ENCODE measurements at places on chromosomes 7 and 10.

GRCh38 chr7:82567841-82568240, 124.3 kb upstream of the CACNA2D1 start:
- DNase-seq = no peak

DNA sequence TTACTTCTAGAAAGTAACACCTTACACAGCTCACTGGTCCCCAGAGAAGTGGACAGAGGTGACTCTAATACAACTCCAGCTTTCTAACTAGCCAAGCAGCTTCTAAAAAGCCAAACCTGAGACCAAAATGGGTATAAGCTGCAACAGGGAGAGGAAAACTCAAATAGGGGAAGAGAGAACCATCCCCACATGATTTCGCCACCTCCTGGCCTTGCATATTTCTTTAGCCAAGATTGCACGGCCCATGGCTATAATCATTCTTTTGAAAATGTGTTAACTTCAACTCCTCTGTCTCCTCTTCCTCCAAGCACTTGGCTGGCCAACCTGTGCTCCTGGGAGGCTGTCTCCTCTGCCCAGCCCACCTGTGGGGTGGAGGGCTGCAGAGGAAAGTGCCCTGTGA, 28.7 kb downstream of the NUP42 start:
- DNase-seq = no peak

GRCh38 chr7:42794673-42795072, 117.2 kb downstream of the C7orf25 start:
- no peak for DNase-seq

GRCh38 chr7:17401791-17402627, 103.6 kb downstream of the AHR start:
- no peak for DNase-seq

DNA sequence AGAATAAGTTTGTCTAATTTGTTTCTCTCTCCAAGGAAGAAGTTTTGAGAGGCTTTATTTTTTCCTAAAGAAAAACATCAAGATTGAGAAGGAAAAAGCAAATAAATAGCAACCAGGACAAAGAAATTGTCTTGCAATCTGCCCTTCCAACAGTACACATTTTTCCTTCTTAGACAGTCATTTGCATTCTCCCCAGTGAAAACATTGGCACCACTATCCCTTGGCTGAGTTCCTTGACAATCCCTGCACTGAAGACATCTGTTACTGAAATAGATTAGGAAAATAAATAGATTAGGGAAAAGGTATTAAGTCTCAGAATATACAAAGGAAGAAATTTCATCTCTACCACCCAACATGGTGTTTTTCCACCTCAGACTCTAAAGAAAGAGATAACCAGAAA, 12.2 kb upstream of the TMEM243 start:
- DNase-seq = no peak

- DNase-seq = no peak
These were observed 207.7 kb upstream of the SHH start for GRCh38 chr7:156019776-156020565.

DNA sequence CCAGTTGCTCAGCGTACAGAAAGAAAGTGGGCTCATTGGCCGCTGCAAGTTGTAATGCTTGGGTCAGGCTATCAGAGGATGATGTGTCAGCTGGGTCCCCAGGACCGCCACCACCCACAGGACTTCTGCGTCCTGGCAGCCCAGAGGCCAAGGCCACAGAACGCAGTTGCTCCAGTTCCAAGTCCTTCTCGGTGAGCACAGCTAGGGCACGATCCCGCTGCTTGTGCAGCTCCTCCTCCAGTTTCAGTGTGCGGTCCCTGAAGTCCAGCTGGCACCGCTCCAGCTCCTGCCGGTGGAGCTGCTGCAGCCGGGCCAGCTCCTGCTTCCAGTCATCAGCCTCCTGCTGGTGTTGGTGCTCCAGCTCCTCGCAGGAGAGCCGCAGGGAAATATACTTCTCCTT, 3.0 kb downstream of the GCC1 start:
- DNase-seq = no peak

- DNase-seq = no peak
These were observed 13.4 kb upstream of the NT5C3A start for GRCh38 chr7:33075818-33076518.

DNA sequence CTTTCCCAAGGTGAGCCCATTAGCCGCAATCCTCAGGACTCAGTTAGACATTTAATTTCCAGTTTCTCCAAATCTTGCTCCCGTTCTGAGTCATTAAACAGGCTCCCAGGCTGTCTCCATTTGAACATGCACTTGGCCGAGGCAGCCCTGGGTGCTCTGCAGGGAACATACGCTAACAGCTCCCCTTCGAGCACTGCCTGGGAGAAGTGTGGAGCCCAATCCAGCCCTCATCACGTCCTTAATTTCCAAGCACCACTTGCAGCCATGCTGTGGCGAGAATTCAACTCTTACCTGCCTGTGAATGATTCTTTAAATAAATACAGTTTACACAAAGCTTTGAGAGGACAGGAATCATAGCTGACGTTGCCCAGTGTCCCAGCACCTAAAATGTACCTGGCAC, 218.2 kb downstream of the CCSER2 start:
- no peak for DNase-seq

- no peak for DNase-seq
These were observed 23.9 kb upstream of the SPAM1 start for GRCh38 chr7:123901101-123901500.

DNA sequence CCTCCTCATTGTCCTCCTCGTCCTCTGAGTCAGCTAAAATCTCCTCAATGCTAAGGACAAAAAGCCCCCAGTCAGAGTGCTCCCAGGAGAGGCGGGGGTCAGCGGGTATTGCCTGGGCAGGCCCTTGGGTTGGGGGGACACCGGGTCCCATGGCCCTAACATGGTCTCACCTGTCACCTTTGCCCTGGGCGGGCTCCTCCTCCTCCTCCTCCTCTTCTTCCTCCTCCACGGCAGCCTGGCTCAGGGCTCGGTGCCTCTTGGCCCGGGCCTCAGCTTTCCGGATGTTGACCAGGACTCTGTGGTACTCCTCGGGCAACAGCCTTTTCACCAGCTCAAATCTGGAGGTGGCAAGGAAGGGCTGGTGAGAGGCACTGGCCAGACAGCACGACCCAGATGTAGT, 32.0 kb upstream of the FRAT2 start:
- DNase-seq = no peak

GRCh38 chr7:48139459-48139858, 31.8 kb upstream of the ABCA13 start:
- DNase-seq = peak; percentile 25

GRCh38 chr10:106540645-106541044, 623.9 kb downstream of the SORCS1 start:
- no peak for DNase-seq

- DNase-seq = no peak
These were observed 176.2 kb upstream of the CSTF2T start for GRCh38 chr10:51875610-51876009.

DNA sequence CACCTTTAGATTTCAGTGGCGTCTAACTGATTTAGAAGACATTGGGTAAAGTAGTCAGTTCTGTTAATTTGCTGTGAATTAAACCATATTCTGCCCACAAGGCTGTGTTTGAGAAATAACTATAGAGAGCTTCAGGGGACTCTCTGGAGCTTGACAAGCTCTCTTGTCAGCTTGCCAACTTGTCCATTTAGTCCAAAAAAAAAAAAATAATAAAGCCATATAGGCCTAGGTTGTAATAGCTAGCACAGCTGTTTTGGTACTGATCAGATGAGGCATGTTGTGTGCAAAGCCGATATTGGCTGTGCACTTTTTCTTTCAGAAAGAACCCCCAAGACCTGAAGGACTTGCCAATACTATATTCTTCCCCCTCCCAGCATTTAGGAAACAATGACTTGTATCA, 20.2 kb upstream of the ZNF282 start:
- no peak for DNase-seq

DNA sequence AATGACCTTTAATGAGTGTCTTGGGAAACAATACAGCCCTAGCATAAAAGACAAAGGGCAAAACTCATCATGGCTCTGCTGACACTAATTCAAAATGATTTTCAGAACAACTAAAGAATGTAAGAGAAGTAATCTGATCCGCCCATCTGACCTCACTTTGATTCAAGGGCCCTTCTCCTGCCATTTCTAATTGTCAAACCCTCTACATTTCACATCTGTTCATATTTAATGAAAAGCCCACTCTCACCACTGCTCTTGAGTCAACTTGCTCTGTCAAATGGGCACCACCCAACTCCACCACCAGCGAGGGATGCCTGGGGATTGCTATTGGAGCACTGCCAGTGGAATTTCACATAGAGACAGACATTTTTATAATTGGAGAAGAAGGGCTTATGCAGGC, 639.2 kb downstream of the KCNMA1 start:
- DNase-seq = no peak

DNA sequence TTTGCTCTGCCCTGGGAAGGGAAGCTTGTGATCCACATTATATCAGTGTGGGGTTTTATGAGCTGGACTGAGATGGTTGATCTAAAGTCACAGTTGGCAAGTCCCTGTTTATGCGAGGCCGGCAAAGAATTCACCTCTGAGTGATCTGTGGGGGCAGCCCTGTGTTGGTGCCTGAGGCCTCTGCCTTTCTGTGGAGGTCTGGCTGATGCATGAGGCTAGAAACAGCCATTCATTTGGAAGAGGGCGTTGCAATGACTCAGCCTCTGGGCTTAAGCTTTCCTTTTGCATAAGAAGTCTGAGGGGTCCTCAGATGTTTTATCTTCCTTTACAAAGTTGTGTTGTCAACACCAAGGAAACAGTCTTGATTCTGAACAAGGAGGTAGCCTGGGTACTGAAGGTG, 126.9 kb downstream of the MGMT start:
- no peak for DNase-seq

DNA sequence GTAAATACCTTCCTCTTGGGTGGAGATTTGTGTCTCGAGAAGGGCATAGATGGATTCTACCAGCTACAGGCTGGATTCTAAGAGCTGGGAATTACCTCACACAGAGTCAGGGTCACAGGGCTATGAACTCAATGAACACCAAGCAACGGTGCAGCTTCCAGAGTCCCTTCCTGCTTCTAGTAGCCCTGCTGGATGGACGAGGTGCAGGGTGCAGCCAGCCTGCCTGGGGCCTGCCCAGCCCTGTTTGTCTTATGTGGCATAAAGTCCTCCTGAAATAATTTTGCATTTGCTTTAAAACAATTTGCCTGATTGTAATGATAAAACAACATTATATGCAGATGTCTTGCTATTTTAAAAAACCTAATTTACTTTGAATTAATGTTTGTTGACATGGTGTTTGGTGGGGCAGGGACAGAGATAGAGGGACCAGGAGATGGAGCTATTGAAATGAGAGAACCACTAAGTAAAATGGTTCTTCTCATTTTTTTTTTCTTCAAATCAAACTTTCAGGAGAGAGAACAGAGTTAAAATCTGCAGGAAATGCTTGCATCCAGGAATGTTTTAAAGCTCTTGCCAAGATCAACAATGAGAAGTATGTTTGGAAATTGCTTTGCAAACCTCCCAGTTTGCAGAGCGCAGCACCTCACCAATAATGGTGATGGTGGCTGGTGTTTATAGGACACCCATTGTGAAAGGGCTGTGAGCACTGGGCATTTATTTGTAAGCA, 305.4 kb upstream of the PODXL start:
- DNase-seq = no peak

- no peak for DNase-seq
These were observed 35.0 kb downstream of the KIF11 start for GRCh38 chr10:92627845-92628480.

DNA sequence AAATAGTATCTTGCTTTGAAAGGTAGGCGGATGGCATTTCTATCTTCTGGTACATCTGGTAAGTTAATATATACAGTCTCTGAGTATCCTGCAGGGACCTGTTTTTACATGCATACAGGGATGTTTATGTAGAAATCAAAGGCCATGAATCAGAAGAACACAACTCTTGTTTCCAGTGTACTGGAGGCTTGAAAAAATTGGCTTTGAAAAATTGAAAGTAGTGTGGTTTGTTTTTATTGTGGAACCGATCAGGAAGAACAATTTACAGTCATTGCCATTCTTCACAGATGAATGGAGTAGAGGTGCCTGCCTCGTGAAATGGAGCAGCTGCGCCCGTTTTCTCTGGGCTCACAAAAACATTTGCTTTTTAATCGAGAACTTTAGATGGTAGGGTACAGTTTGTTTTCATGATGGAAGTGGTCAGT, 54.0 kb upstream of the RPA3 start:
- DNase-seq = peak; percentile 7

DNA sequence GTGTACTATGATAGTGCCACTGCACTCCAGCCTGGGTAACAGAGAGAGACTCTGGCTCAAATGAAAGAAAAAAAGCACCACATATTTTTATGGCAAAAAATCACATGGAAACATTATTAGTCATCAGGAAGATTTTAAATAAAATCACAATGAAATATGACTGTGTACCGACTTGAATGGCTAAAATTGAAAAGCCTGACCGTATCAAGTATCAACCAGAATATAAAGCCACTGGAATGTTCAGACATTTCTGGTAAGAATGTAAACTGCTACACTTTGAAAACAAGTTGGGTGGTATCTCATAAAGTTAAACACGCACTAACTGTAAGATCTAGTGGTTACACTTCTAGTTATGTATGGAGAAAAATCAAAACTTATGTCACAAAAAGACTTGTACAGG, 306.7 kb upstream of the MBL2 start:
- no peak for DNase-seq

- peak; percentile 25 for DNase-seq
These were observed 24.6 kb upstream of the ITGA8 start for GRCh38 chr10:15744217-15744865.

- DNase-seq = peak; percentile 1
These were observed 91.2 kb downstream of the GTF2IRD1 start for GRCh38 chr7:74544706-74545469.

- DNase-seq = no peak
These were observed 126.0 kb downstream of the GATA3 start for GRCh38 chr10:8180360-8181109.

DNA sequence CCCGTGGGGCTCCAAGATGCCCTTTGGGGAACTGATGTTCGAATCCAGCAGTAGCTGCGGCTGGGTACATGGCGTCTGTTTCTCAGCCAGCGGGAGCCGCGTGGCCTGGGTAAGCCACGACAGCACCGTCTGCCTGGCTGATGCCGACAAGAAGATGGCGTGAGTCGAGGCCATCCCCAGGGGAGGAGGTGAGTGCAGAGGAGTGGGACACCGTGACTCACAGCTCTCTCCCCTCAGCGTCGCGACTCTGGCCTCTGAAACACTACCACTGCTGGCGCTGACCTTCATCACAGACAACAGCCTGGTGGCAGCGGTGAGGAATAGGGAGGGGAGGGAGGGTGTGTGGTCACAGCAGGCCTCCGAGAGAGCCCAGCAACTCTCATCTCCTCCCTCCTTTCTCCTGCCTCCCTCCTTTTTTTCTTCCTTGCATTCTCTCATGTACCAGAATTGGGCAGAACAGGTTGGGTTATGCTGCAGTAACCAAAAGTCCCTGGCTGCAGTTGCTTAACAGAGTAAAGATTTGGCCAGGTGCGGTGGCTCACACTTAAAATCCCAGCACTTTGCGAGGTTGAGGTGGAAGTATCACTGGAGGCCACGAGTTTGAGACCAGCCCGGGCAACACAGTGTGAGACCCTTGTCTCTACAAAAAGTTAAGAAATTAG, 16.5 kb downstream of the ARPC1B start:
- DNase-seq = no peak

DNA sequence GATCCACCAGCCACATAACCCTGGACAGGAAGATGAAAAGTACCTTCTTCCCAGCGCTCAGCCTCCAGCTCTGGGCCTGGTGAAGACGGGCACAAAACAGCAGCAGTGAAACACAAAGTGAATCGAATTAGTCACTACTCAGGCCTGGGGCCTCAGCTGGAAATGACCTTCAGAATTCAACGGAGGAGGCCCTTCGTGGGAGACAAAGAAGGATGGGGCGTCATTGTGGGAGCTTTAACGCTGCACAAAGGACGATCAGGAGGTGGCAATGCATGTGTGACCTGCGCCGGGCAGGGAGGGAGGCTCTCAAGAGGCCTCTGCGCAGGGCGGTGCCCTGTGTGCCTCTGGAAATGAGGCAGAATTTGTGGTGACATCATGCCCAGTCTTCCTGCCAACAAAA, 161.9 kb downstream of the DNAJB6 start:
- no peak for DNase-seq

All from SHP77 (cell line).